ENCODE measurements at places on chromosomes 6 and 20.

DNA sequence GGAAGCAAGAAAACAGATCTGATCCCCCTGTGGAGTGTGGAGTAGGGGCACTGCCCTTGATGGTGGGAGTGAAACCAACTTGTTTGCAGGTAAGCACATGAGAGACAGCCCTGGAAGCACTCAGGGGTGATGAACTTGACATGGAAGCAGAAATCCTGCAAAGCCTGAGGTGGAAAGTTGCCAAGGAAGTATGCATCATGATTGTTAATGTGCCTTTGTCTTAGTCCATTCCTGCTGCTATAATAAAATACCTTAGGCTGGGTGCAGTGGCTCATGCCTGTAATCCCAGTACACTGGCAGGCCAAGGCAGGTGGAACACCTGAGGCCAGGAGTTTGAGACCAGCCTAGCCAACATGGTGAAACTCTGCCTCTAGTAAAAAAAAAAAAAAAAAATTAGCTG lies 40.2 kb upstream of the IFNGR1 start:
- DNase-seq, result no peak

- DNase-seq, result no peak
These were observed 92.4 kb downstream of the DST start for GRCh38 chr6:56550301-56550700.

DNA sequence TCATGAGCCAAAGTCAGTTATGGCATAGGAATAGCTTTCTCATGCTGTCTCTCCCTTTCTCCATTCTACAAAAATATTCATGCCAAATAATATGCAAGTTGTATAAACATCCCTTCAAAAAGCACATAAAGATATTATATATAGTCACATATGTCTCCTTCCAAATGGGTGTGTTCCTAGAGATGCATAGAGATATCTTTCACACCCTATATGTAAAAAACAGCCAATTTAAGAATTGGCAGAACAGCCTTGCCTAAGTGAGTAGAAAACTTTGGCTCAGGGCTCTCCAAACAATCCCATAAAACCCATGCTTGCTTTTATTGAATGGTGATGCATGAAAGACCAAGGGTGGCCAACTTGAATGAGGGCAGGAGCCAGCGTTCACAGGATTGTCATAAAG lies 274.7 kb upstream of the SUPT3H start:
- DNase-seq, result no peak

- no peak for DNase-seq
These were observed 13.4 kb upstream of the IP6K3 start for GRCh38 chr6:33759887-33760629.

GRCh38 chr6:125759959-125760457 lies 10.6 kb downstream of the HEY2 start:
- DNase-seq, result no peak

DNA sequence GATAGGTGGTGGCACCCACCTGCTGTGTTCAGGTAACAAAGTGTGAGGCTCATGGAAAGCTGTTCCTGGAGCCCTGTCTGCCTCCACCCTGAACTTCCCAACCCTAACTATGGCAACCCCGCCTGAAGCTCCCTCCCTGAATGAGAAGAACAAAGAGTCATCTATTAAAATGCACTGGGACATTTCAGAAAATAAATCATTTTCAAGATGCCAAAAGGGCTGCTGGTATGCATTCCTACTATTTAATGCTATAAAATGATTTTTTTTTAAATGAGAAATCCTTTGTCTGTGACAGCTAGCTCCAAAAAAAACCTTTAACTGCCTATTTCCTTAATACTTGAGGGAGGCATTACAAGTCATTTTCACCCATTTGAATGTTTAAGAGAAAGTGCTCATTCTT lies 84.3 kb upstream of the MRPS10 start:
- DNase-seq, result no peak

DNA sequence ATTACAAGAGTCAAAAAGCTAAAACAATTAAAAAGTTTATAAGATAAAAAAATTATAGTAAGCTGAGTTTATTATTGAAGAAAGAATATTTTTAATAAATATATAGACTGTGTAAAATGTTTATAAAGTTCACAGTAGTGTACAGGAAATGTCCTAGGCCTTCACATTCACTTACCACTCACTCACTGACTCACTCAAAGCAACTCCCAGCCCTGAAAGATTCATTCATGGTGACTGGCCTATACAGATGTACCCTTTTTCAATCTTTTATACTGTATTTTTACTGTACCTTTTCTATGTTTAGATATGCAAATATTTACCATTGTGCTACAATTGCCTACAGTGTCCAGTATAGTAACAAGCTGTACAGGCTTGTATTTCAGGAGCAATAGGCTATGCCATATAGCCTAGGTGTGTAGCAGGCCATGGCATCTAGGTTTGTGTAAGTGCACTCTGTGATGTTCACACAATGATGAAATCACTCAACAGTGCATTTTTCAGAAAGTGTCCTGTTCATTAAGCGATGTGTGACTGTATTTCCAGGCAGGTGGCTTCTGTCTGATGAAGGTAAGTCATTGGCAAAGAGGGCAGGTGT lies 130.2 kb downstream of the BTBD3 start:
- DNase-seq, result no peak

- no peak for DNase-seq
These were observed 154.2 kb upstream of the RNF24 start for GRCh38 chr20:4169360-4170190.

GRCh38 chr6:125759184-125759902 lies 9.9 kb downstream of the HEY2 start:
- no peak for DNase-seq

DNA sequence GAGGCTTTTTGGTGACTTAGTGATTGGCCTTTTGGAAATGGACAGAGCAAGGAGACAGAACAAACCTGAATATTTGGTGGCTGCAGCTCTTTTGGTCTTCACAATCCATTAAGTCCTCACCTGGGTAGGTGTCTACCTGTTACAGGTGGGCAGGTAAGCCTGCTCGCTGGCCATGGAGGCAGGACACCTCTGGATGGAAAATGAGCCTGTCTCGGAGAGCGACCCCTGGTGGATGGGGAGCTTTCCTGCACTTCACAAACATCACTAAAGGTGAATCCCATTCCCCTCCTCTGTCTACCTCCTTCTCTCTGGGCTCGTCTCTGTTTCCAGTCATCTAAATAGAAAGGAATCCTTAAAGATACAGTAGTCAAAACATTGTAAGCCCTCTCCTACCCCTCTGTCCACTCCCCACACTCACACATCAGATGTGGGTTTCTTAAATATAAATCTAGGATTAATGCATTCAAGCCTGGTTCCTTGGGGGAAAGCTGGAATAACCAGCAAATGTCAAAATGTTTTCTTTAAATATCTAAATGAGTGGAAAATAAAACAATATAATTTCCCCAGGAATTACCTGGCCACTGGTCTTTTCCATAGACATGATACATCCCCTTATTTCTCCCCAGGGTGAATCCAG lies 304.9 kb downstream of the CDH26 start:
- DNase-seq, result no peak

DNA sequence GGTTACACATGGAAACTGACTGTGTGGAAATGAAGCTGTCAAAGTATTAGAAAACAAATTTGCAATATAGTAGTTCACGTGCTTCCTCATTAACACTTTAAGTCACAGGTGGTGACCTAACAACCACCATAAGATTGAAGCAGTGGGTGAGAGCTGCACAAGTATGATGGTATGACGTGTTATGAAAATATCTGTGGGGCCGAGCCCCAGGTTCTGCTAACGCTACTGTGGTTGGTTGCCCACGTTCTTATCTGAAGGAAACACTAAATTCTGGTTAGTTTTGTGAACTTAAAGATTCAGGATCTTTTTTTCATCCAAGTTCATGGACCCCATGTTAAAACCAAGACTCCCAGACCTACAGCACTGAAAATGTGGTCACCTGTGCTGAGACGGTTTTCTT lies 243.0 kb upstream of the RIN2 start:
- no peak for DNase-seq

- DNase-seq, result no peak
These were observed 260.3 kb downstream of the LRFN2 start for GRCh38 chr6:40326714-40327421.

DNA sequence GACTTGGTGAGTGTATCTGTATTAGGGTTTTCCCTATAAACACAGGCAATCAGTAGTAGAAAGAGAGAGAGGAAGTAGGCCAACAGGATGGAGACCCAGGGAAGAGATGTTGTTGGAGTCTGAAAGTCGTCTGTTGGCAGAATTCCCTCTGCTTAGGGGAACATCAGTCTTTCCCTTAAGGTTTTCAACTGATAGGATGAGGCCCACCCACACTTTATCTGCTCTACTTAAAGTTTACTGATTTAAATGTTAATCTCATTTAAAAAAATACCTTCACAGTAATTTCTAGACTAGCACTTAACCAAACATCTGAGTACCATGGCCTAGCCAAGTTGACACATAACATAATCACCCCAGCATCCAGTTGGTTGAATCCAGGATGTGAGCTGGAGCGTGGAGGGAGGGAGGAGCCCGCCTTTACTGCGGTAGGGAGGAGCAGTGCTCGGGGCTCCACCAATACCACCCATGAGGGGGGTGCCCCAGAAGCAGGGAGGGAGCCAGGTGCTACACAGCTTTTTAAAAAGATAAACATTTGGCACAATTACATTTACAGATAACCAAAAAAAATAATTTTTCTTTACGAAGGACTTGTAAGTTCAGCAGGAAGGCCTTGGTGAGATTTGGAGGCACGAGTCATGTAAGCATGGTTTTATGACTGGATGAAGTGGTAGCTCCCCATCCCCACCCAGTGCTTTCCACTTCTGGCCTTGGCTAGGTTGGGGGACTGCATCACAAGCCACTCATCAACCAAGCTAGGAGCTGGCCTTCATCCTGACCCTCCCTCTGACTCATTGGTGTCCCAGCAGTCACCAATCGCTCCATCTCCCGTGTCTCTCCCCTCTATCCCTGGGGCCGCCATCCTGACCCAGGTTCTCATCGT lies 18.4 kb upstream of the SNX9 start:
- DNase-seq, result no peak

Measured in GM04503 (cell line).